ENCODE measurements at places on chromosomes 4 and X. TPM values are rescaled to one million over a fixed set of nuclear protein-coding genes. Genes with fewer than 3 reads are reported as not detected.

Gene XAGE2
- not detected for total RNA-seq

Gene AWAT2
- total RNA-seq = not detected

Gene PF4V1
- total RNA-seq = not detected

Gene PPARGC1A
- total RNA-seq = 129 TPM

Gene PARM1
- total RNA-seq = 0.21 TPM
